Stimulated activated CD8-positive, alpha-beta memory T cell treated with anti-CD3 and anti-CD28 coated beads, Interleukin-7, amount 100 ng/mL, for 24 hours (primary cell): ENCODE measurements at places on chromosomes 13 and 19.

- no peak for DNase-seq
Observed at GRCh38 chr13:113146750-113147149, 11.7 kb upstream of the PROZ start.

- no peak for DNase-seq
Observed at GRCh38 chr13:93951951-93952350, 527.5 kb downstream of the DCT start.

DNA sequence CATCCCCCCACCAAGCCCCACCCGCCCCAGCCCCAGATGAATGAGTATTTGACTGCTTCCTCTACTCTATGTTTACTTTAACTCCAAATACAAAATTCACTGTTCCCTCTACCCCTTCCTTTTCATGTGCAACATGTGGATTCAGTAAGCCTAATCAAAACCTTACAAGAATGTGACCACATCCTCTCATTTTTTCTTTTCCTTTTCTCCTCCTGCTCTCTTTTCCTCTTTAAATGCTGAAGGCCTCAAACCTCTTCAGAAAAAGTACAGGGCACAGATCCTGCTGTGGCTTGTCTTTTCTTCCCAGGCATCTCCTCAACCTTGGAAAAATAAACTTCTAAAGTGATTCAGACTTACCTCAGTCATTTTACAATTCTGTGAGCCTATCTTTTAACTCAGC lies 119.0 kb downstream of the MYCBP2 start:
- DNase-seq = no peak

GRCh38 chr13:66933994-66934393 lies 296.1 kb downstream of the PCDH9 start:
- no peak for DNase-seq

GRCh38 chr13:33639626-33640080 lies 178.3 kb upstream of the RFC3 start:
- peak; percentile 12 for DNase-seq

DNA sequence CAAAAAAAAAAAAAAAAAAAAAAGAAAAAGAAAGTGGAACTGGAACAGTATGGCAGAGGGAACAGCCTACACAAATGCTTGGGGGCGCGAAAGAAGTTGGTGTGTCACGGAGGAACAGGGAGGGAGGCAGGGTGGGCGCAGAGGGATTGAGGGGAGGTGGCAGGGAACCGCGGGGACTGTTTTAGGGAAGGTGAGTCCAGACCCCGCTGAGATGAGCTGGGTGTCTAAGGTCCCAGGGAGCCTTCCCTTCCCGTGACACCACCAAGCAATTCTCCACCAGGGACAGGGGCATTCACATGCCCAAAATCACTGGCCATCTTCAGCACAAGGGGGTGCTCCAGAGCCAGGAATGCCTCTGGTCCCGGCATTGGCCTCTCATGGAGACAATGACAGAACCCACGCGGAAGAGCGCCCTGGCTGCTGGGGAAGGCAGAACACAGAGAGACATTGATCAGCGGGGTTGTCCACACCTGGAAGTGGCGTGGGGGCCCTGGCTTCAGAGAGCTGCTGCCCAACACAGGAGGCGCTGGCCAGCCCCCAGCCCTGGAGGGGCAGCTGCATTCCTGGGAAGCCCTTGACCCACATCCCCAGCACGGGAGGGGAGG lies 6.9 kb downstream of the PEAK3 start:
- no peak for DNase-seq

DNA sequence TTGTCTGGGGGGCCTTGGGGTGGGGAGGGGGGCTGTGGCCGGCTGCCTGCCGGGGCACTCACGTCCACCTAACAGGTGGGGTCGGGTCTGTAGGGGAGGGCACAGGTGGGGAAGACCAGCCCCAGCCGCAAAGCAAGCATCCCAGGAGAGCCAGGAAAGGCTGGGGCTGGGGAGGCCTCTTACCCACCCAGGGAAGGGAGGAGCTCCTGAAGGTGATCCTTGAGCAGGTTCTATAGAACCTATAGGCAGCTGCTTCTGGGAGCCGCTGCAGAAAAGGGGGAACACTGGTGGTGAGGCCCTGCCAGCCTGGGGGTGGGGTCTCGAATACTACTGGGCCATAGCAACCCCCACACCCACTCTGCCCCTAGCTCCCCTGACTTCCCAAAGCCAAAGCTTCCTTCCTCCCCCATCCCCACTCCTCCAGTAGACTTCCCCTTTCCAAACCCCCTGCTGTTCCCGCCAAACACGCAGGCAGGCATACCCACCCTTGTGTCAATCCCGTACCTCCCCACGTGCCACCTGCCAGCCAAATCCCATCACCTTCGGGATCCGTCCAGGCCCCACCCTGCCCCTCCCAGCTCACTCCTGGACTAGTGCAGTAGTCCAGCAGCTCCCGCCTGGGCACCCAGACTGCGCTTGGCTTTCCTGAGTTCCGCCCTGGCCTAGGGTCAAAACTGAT lies 5.6 kb downstream of the KLF16 start:
- no peak for DNase-seq

- no peak for DNase-seq
Observed at GRCh38 chr13:88764103-88764502, 1092.9 kb downstream of the SLITRK5 start.

DNA sequence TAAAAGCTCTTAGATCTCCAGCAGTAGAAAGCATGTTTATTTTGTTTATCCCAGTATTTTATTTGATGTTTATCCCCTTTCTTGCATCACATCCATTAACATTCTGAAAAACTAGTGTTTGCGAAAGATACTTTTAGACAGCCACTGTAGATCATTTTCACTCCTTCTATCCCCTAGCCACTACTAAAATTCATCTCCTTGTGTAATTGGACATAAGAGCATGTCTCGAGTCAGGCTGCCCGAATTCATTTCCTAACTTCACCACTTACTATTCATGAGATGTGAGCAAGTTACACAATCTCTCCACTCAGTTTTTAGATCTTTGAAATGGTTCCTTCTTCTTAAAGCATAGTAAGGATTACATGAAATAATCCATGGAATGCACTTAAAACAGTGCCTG lies 514.0 kb downstream of the KLF5 start:
- DNase-seq = no peak

- no peak for DNase-seq
Observed at GRCh38 chr19:30455881-30456280, 83.7 kb downstream of the ZNF536 start.

DNA sequence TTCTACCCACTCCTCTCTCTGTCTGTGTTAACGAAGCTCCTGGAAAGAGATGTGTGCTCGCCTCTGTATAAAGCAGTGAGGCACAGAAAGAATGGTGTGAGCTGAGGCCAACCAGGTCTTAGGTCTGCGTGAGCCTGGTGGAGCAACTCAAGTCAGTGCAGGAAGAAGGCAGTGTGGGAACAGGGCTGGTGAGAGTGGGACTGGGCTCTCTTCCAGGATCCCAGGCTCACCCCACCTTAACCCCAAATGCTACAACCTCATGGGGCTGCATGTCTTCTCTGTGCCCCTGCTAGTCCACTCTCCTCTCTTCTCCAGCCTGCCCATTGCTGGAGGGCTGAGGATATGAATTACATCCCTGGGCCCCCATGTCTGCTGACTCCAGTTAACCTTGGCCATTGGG lies 127.4 kb downstream of the DCT start:
- DNase-seq = no peak

DNA sequence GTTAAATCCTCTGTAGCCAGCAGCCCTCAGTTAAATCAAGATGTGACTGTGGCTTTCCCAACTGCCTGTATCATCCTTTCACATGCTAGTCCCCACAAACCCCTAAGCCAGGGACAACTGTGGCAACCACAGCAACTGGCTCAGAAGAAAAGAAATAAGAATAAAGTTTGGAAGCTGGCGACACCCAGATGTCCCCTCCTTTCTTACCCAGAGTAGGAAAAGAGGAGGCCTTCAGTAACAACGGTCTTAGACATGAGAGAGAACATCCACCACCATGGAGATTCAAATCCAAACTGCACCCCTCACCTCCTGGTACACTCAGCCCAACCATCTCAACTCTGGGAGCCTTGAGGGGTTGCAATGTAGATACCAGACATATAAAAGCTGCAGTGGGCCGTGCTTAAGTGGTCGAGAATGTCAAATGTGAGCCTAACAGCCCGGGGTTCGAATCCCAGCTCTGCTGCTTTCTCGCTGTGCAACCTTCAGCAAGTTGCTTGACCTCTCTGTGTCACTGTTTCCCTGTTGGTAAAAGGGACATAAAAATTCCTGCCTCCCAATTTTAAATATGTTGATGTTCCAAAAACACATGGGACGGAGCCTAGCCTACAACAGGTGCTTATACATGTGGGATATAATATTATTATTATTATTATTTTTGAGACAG lies 23.8 kb downstream of the ZNRF4 start:
- no peak for DNase-seq

DNA sequence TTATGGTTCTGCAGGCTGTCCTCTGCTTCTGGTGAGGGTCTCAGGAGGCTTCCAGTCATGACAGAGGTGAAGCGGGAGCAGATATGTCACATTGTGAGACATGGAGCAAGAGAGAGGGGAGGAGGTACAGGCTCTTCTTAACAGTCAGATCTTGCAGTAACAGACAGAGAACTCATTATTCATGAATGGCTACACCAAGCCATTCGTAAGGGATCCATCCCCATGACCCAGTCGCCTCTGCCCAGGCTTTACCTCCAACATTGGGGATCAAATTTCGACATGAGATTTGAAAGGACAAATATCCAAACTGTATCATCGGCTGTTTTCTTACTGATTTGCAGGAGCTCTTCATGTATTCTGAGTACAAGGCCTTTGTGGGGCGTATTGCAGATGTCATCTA lies 21.7 kb downstream of the ZNF507 start:
- DNase-seq = no peak

GRCh38 chr19:7871437-7872305 lies 2.5 kb downstream of the PRR36 start:
- peak; percentile 59 for DNase-seq

GRCh38 chr13:36817996-36818803 lies 822 bp upstream of the RFXAP start:
- no peak for DNase-seq

DNA sequence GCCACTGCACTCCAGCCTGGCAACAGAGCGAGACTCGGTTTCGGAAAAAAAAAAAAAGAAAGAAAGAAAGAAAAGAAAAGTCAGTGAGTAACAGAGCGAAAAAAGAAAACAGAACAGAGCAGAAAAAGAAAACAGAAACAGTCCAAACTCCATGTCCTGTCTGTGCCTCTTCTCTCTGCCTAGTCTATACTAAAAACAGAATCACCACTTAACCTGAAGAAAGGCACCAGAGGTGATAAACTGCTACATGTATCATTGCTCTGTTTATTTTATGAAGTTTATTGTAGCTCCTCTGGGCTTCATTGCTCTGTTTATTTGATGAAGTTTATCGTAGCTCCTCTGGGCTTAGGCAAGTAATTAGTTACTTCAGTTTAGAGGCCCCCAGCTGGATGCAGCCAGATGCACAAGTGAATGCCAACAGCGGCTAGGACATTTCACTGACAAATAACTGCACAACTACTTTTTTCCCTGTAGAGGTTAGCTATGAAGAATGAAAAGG lies 39.2 kb downstream of the TBC1D4 start:
- DNase-seq = no peak

GRCh38 chr13:45034342-45034741 lies 45.0 kb downstream of the GPALPP1 start:
- no peak for DNase-seq

DNA sequence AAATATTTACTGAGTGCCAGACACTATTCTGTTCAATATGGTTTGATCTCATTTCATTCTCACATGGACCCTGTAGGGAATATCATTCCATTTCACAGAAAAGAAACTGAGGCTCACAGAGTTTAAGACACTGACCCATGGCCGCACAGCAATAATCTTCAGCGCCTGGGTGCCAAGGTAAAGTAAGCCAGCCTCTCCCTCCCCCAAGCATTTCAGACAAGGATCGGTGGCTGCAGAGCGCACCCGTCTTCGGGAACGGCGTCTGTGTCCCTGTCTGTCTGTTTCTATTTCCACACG lies 4.3 kb upstream of the PDE4A start:
- DNase-seq = no peak

DNA sequence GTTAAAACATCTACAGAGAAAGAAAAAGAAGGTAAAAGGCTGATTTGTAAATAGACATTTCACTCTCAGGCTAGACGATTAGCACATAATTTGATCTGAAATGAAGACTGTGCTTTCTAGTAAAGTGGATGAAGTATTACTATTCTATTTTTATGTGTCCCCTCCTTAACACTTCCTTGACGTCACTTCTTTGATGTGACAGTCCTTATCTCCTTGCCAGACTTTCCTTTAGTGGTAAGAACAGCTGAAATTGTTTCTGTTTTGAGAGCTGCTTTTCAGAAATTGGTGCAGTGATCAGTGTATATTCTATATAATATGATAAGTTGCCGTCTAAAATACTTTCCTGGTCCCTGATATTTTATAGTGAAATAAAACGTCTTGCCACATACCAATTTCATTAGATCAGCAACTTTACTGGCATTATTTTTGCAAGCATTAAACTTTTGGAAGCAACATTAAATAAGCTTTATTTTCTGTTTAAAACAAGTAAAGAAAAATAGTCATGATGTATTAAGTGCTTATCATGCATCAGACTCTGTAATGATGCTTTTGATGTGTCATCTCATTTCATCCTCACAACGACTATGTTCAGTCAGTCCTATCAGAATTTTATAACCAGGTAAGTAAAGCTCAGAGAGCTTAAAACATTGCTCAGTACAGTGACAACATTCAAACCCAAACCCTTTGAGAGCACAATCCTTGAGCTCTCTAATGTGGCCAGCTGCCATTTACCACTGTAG lies 210.3 kb upstream of the PCDH9 start:
- DNase-seq = no peak

DNA sequence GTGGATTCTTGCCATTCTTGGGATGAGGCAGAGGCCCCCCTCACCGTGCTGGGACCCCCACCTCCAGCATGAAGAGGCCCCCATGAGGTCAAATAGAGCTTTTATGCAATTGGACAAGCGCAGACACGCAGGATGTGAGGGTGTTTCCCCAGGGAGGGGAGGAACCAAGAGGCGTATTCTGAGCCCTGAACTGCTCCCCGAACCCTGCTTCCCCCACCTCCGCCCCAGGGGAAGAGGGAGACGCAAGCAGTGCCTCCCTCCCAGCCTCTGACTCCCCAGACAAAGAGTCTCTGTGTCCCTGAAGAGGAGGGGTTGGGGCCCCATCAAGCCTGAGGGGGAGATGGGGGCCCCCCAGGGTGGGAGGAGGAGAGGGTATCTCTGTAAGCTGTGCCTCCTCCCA lies 1.3 kb upstream of the RDH8 start:
- no peak for DNase-seq

DNA sequence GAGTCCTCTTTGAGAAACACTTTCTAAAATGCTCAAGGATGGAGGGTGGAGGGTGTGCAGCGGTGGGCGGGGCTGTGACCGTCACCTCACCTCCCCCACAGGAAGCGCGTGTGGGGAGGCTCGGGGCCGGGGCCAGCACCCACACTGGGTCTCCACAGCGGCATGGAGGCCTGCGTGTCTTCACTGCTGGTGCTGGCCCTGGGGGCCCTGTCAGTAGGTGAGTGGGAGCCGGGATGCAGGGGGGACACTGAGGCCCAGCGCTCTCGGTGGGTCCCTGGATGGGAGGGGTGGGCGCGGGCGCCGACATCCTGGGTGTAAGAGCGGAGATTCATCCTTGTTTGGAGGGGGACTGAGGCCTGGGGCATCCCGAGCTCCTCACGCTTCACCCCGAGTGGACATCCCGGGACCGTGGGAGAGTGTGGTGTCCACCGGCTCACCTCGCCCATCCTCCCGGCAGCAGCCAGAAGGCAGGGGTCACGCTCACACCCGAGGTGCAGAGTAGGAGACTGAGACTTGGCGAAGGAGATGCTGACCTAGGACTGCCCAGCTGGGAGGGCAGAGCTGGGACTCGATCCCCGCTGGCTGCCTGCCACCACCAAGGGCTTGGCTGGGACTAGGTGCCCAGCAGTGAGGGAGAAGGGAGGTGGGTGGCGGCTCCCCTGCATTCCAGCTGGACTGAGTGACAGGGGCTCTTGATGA lies at the start of gene GZMM:
Gene GZMM, plus strand, starts transcription at position 144 of the 699 bp plus-strand sequence. Its CDS starts 19 bp downstream, at position 163.
- peak; percentile 53 for DNase-seq

- DNase-seq = no peak
Observed at GRCh38 chr13:100773923-100774663, 99.5 kb upstream of the TMTC4 start.
